ENCODE measurements at places on chromosomes 7 and 10.

DNA sequence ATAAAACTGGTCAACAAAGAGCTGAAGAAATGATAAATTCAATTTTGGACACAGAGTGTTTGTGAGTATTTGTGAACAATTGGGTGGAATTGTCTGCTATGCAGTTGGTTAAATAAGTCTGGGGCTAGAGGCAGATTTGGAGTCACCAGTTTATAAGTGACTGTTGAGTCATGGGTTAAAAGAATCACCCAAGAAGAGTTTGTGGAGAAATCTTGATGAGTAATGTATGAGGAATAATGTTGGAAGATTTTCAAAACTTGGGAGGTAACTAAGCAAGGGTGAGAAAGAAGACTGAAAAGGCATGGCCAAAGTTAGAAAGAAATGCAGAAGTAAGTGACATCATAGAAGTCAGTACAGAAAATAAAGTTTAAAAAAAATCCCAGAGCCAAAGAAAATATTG, 750.7 kb downstream of the MAGI2 start:
- DNase-seq = no peak

- no peak for DNase-seq
Observed at GRCh38 chr7:52209614-52210013, 825.8 kb upstream of the POM121L12 start.

- peak; percentile 72 for DNase-seq
Observed at GRCh38 chr10:102764470-102765161, 20.9 kb downstream of the WBP1L start.

DNA sequence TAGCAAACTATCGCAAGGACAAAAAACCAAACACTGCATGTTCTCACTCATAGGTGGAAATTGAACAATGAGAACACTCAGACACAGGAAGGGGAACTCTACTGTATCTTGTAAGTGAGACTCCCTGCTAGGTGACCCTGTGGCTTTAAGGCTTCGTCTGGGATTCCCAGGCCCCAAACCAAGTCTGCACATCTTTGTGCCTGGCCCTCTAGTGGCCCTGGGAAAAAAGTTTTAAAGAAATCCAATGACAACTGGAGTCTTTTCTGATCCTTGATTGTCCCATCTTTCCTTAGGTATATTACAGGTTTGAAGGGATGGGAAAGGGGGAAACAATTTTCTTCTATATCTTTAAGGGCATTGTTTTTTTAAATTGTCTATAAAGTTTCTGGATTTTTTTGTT, 10.6 kb upstream of the LIPM start:
- no peak for DNase-seq

DNA sequence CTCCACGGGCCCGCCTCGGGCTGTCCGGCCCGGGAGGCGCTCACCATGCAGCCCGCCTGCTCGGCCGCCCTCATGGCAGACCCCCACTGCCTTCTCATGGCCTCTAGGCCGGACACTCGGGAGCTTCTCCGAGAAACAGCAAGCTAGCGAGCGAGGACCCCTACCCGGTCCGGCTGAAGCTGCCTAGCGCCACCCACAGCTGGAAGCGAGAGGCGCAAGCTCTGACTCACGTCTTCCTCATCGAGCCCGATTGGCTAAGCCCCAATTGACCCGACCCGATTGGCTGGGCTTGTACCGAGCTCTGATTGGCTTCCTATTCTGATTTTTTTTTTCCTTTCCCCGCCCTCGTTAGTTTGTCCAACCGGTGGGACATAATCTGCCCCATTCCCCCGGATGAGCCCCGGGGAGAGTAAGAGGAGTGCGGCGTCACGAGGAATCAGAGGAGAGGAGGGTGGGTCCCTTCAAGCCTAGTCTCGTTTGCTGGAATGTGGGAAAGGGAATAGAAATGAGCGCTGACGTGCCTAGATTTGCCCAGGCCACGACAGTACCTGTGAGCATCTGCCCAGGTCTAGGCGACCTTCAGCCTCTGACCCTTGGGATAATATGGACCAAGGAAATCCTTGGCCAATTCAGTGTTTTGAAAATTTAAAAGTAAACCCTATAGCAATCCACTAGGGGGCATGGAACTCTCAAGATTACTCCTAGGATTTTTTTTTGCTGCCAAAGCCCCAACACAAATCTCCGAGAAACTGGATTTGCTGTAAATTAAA, at the start of gene TYSND1:
Gene TYSND1, minus strand, starts transcription at position 212 of the 770 bp plus-strand sequence. Its CDS starts 114 bp downstream, at position 98.
- peak; percentile 98 for DNase-seq

DNA sequence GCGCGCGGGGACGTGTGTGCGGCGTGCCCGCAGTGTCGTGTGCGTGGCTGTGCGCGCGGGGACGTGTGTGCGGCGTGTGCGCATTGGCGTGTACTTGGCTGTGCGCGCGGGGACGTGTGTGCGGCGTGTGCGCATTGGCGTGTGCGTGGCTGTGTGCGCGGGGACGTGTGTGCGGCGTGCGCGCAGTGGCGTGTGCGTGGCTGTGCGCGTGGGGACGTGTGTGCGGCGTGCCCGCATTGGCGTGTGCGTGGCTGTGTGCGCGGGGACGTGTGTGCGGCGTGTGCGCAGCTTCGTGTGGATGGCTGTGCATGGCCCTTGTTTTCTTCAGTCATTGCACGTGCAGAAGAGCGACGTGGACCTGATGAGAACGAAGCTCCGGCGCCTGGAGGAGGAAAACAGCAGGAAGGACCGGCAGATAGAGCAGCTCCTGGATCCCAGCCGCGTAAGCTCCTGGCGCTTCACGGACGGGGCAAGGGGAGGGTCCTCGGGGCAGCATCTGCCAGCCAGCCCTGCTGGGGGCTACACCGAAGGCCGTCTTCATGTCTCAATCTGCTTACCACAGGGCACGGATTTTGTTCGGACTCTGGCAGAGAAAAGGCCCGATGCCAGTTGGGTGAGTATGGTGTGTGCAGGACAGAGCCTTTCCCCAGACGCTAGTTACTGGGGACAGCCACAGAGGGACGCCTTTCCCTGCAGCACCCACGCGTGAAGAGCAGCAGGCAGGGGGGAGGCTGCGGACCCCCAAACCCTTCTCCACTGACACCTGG, 19.3 kb downstream of the IQCE start:
- DNase-seq = no peak

GRCh38 chr7:50339990-50340500, 35.5 kb downstream of the IKZF1 start:
- no peak for DNase-seq

DNA sequence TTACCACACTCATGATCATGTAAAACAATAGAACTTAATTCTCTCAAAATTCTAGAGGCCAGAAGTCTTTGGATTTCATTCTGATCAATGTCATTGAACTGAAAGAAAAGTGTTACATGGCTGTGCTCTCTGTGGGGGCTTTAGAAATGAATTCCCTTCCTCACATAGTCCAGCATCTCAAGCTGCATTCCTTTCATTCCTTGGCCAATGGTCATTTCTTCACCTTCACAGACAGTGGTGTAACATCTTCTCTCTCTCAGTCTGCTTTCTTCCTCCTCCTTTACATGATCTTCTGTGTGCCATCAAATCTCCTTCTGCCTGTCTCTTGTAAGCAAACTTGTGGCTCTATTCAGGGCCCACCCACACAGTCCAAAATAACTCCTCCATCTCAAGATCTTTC, 735.3 kb downstream of the SUGCT start:
- no peak for DNase-seq

DNA sequence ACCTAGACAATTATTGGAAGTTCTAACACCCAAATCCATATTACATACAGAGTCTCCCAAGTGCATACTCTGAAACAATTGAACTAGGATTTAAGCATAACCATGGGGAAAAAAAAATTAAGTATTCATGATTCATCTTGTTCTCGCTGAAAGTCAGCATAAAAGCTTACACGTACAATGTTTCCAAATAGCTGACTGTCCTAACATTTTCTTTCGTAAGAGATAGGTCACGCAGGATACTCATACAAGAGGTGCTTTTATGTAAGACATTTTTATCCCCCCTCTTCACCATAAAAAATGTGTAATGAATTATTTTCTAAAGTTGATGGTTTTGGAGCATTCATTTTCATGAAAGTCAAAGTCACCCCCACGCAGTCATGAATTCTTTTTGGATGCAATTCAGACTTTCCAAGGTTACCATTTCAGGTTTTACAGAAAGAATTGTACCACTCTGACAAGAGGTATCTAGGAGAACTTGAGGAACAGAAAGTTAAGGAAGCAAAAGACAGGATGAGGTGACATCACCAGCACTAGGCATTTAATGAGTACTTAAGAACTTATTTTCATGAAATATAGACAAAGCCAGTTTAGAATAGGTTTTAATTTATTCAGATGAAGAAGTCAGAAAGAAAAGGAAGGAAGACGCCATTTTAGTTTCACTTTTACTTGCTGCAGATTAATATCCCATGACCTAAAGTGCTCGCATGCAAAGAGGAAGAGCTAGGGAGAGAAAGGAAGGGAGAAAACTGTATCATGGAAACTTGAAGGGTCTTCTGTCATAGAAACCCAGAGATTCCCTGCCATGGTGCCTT, 55.8 kb downstream of the TMEM26 start:
- DNase-seq = no peak

DNA sequence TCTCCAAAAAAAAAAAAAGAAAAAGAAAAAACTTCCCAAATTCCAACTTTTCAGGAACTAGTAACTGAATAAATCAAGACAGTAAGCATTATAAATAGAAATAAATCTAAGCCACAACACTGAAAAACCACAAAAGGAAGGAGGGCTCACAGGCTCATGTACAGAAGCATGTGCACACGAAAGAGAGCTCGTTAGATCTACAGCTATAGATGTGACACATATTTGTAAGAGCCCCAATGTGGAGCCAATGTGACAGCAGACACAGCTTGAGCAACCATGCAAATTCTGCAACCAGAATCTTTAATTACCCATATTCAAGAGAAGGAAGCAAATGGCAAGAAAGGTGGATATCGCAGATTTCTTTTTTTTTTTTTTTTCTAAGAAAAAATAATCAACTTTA, 94.7 kb downstream of the SORBS1 start:
- DNase-seq = no peak

DNA sequence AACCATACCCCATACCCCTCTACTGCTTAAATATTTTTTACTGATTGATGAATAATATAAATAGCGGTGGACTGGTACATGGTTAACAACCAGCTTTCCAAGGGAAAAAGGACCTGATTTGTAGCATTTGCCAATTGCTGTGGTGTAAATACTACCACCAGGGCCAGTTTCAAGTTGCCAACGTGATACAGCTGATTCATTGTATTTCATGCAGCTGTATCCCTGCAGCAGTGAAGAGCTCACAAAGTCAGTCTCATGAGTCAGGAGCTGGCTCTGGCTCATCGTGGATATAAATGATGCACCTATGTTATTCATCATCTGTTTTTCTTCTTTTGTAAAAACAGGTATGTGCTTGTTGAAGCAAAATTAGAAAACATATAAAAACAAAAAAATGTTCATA, 15.2 kb downstream of the CALML5 start:
- DNase-seq = no peak

- DNase-seq = no peak
Observed at GRCh38 chr7:58316-58715, 134.1 kb upstream of the FAM20C start.

DNA sequence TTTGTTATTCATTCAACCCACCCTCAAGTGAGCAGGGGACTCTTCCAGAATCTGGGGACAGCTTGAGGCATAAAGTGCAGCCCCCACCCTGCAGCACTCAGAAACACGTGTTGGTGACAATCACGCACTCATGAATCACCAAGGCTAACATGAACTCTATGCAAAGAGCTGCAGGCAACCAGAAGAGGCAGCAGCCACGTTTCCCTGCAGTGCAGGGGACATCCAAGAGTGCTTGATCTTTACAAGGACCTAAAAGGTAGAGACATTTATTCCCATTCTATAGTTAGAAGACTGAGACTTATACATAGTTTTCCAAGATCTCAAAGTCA, 135.2 kb upstream of the GDF10 start:
- no peak for DNase-seq

GRCh38 chr10:76010703-76011102, 579.3 kb downstream of the LRMDA start:
- no peak for DNase-seq

DNA sequence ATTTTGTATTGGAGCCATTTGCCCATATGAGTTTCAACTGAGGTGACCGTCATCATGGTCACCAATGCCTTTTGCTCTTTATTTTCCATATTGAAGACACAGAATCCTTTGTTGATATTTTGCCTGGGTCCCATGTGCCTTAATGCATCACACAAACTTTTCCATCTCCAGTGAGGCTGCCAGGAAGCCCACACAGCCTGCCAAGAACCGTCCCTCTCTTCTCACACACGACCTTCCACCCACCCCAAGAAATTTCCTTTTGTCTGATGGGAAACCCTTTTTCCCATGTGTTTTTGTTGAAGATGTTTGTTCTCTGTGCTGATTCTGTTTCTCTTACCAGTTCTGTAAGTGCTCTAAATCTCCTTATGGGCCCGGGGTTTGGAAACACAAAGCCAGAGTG, 168.9 kb downstream of the CSTF2T start:
- no peak for DNase-seq

GRCh38 chr7:70466725-70467364, 665.1 kb upstream of the GALNT17 start:
- DNase-seq = no peak

- DNase-seq = no peak
Observed at GRCh38 chr7:111012149-111012548, 78.8 kb upstream of the LRRN3 start.

GRCh38 chr10:20256969-20257368, 440.7 kb downstream of the PLXDC2 start:
- no peak for DNase-seq

- peak; percentile 46 for DNase-seq
Observed at GRCh38 chr7:27235387-27236311, 7.0 kb upstream of the EVX1 start.

- DNase-seq = no peak
Observed at GRCh38 chr7:91089382-91089963, 174.8 kb upstream of the FZD1 start.

DNA sequence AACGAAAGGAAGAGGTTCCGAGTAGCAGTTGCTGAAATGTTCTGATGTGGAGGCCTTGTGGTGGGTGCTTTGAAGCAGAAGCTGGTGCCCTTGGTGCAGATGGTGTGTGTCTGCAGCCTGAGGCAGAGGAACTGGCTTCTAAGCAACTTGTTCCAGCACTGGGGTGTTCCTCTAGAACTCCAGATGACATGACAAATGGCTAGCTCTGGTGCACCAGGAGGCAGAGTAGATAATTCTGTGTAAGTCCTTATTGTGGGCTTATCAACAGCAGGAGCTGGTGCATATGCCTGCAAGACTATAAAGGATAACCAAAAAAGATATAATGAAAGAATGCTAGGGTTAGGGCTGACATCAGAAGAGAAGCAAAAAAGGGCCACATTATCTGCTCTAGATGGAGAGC, 76.5 kb downstream of the ARL5B start:
- DNase-seq = no peak

GRCh38 chr10:83425306-83425705, 714.0 kb upstream of the GHITM start:
- no peak for DNase-seq

GRCh38 chr10:74167443-74167842, 16.4 kb downstream of the ADK start:
- no peak for DNase-seq

GRCh38 chr10:127979045-127979444, 72.1 kb downstream of the PTPRE start:
- no peak for DNase-seq

DNA sequence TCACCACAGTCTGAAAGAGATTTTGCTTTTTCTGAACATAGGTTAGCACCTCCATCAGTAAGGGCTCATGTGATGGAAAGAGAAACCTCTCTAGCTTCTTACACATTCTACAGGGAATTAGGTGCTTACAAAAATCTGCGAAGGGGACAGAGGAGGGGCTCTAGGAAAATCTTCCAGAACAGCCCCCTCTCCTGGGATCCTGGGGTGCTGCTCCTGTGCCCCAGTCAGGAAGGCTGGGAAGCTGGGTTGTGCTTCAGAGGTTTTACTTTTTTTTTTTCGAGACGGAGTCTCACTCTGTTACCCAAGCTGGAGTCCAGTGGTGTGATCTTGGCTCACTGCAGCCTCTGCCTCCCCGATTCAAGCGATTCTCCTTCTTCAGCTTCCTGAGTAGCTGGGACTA, 7.5 kb upstream of the FAM171A1 start:
- no peak for DNase-seq
